ENCODE measurements at places on chromosomes 3 and 15.

- DNase-seq: no peak
Observed at GRCh38 chr3:187951452-187952190, 202.3 kb upstream of the LPP start.

- DNase-seq: no peak
Observed at GRCh38 chr3:109278141-109278540, 38.2 kb downstream of the DPPA2 start.

GRCh38 chr15:90141646-90142045 is 39.4 kb upstream of the IDH2 start:
- no peak for DNase-seq

DNA sequence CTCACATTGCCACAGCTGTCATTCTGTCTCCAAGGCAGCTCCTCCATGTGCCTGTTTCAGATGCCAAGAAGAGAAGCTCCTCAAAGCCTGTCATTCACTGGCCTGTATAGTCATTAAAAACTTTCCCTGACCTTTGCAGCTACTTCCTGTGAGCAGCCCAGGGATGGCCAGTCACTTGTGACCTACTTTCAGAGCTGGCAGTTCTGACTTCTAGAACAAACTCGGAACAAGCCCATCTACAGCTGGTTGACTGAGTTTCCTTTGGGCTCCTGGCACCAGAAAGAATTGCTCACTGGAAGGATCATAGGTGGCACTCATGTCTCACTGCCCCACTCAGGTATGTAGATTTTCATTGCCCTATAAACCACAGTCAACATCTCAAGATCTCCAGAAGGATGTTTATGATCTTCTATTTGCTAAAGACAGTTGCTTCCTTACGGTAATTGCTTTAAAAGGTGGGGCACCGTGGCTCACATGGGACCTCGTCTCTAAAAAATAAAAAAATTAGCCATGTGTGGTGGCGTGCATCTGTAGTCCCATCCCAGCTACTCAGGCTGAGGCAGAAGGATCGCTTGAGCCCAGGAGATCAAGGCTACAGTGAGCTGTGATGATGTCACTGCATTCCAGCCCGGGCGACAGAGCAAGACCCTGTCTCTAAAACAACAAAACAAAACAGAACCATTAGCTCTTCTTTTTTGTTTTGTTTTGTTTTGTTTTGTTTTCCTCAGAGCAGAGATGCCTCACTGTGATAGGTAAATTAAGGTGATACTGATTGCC is 11.2 kb upstream of the ATP13A3 start:
- no peak for DNase-seq

DNA sequence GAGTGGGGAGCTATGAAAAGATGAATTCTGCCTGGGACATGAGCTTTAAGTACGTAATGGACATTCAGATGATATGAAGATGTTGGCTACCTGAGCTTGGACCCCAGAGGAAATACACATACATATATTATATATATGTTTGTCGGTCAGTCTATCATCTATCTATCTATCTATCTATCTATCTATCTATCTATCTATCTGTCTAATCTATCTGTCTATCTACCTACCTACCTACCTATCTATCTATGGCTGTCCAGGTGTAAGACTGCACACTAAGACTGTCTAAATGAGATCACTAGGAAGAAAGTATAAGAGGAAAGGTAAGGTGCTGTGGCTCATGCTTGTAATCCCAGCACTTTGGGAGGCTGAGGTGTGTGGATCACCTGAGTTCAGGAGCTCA is 18.2 kb upstream of the CELF6 start:
- DNase-seq: no peak

DNA sequence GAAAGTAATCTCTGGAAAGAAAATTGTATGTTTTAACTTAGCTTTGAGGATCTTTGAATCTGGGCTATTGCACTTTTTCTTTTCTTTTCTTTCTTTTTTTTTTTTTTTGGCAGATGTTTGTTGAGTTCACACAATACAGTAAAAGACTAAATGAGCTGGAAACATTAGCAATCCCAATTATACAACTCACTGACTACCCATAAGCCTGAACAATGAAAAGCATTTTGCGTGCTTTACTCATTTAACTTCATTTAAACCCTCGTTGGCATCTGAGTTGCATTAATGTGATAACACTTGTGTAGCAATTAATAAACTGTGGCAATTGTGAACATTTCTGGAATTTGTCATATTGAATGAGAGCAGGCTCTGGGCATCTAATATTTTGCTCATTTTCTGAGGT is 269.4 kb upstream of the RBMS3 start:
- DNase-seq: no peak

DNA sequence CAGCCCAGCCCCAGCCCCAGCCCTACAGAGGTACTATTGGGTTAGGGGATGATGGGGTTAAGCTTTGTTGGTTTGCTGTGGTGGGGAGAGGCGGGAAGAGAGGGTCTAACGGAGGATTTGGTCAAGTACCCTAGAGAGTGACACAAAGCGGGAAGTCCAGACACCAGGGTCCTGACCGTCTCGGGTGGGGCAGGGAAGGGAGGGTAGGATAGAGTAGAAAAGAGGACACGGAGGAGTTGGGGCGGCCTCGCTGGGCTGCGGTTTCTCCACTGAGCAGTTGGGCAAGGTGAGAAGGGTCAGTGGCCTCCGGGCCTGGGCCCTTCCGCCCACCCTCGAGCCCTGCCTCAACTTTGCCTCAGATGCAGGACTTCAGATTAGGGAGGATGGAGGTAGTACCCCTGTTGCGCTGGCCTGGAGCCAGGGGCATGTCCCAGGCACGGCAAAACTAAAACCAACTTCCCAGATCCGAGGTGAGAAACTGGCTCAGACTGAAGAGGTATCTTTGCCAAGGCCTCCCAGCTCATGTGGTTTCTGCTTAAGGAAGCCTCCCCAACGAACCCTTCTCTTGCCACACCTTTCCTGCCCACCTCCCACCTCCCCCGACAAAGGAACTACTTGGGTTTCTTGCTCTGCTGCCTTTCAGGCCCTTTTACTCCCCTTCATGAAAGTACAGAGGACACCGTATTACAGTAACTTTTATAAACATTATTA is 551 bp downstream of the PML start:
- no peak for DNase-seq

DNA sequence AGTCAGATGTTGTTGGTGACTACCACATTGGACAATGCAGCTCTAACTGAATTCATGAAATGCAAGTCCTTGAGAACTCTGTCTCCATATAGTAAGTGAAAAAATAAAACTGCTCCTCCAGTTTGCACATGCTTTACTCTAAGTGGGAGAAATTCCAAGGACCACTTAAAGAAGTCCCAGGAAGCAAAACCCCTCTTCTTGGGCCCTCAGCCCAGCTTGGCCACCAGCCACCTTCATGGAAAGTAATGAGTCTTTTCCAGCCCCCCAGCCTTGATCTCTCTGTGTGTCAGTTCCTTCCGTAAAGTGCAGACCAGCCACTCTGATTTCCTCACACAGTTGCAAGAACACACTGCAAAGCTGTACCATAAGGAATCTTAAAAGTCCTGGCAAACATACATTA is 34.5 kb downstream of the DAPK2 start:
- no peak for DNase-seq

DNA sequence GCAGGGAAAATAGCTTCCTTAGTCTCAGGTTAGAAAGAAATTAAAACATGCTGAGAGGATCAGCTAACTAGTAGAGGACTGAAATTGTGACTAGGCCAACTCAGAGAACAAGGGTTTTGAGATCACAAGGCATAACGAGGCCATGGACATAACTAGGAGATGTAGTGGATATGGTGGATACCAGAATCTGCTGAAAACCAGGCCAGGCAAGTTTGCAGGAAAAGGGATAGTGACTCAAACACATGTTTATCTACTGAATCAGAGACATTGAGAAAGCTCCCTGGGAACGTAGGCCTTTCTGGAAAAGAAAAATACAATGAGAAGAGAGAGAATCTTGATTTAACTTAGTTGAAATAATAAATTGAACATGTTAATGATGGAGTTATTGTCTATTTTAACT is 326.5 kb upstream of the GBE1 start:
- no peak for DNase-seq

DNA sequence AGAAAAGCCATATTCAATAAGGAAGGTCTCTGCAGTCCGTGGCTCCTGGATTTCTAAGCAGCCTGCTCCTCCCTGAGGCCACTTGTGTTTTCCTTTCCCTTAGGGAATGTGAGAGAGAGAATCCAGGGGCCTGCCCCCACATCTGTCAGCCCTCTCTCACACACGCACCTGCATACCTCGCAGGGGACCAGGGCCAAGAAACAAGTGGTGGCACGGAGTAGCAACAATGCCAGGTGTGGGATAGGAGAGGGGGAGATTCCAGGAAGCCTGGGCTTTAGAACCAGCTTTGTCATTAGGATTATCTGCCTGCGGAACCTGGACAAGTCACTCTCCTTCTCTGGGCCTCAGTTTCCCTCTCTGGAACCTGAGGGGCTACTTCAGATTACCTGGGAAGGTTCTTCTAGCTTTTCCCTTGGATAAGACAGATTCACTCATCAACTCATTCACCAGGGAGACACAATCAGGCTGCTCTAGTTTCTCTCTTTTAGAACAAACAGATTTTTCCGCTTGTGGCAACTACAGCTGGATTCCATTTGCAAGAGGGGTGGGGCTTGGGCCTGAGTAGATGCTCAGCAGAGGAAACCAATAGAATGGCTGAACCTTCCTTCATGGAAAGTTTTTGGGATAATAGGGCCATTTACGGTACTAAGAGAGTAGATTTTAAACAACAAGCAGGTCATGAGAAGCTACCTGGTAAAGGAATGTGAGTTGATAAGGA is 19.5 kb downstream of the BCL6 start:
- no peak for DNase-seq

DNA sequence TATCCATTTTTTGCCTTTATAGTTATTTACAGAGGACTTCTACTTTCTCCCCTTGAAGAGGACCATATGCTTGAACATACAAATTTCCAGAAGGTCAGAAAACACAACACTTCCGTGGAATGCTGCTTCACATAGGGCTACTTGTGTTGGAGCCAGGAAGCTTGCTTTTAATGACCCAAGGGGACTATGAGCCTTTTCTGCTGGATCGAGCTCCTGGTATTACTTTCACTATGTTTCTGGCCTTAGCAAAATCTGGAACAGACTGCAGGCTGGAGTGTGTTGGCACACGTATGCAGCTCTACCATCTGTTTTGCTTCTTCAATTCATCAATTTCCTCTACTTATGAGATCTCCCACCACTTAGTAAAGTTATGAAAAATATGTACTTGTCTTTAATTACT is 69.3 kb upstream of the CBLB start:
- DNase-seq: no peak

GRCh38 chr3:120092474-120092873 is 1.8 kb downstream of the GSK3B start:
- no peak for DNase-seq

DNA sequence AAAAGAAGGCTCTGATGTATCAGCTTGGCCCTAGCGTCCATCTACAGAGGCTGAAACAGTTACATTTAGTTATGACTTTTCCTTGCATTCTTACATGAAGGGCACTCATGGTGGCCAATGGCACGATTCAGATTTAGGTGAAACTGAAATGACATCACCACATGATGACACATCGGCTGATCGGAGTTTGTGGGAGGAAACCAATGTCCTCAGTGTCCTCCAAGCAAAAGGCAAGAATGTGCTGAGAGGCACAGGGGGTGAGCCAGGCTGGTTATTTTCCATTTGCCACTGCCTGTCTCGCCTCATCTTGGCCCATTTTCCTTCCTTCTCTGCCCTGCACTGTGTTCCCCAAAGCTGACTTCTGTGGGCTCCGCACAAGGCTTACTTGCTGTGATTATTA is 34.4 kb downstream of the TARS3 start:
- no peak for DNase-seq

- no peak for DNase-seq
Observed at GRCh38 chr3:77412021-77412438, 372.1 kb downstream of the ROBO2 start.

GRCh38 chr15:90902840-90903732 is at the start of gene MAN2A2:
MAN2A2 (plus strand) TSS chr15:90903302; CDS start chr15:90904208, 906 bp downstream.
- peak; percentile 46 for DNase-seq

- DNase-seq: no peak
Observed at GRCh38 chr15:85671156-85671555, 123.6 kb downstream of the KLHL25 start.

DNA sequence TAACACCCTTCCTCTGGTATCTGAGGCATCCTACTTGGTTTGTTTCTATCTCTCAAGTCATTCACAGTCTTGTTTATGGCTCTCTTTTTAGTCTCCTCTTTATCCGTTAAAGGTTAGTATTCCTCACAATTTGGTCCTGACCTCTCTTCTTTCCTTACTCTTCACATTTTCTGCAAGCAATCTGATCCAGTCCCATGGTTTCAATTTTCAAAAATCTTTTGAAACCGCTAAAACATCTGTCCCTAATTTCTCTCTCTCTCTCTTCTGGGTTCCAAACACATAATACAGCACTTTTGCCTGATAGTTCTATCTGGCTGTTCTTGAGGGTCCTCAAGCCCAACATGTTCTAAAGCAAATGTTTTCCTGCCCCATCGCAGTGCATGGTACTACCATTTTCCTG is 149.0 kb downstream of the SERPINI1 start:
- no peak for DNase-seq

DNA sequence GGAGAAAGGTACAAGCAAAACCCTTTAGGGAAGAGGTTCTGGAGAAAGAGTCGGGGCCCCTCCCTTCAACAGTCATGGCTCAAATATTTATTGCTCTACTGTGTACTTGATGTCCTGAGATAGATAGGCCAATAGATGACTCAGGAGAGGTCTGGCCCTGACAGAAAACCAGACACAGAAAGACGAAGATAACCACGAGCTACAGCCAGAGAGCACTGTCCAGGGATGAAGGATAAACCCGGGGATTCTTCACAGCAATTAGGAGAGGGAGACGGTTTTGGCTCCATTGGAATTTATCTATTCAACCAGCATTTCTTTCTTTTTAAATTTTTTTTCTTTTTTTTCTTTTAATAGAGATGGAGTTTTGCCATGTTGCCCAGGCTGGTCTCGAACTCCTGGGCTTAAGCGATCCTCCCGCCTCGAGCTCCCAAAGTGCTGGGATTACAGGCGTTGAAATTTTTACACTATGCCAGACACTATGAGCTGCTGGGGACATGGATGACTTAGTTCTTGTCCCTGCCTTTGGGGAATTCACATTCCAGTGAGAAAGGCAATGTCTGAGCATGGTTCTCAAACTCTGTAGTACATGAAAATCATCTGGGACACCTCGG is 4.6 kb upstream of the CIDEC start:
- no peak for DNase-seq

GRCh38 chr15:41804361-41804760 is 23.5 kb upstream of the JMJD7 start:
- no peak for DNase-seq

DNA sequence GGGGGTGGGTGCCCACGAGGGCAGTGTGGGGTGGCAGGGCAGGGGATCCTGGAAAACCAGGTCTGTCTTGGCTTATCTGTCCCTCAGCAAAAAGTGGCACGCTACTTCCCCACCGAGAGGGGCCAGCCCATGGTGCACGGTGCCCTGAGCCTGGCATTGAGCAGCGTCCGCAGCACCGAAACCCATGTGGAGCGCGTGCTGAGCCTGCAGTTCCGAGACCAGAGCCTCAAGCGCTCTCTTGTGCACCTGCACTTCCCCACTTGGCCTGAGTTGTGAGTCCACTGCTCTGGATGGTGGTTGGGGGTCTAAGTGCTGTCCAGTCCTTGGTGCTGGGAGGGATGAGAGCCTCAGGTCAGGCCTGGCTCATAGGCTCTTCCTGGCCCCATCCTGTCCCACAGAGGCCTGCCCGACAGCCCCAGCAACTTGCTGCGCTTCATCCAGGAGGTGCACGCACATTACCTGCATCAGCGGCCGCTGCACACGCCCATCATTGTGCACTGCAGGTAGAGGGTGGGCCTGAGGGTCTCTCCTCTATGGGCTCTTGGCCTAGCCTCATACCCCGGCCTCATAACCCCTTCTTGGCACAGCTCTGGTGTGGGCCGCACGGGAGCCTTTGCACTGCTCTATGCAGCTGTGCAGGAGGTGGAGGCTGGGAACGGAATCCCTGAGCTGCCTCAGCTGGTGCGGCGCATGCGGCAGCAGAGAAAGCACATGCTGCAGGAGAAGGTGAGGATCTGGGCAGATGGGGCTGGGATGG is 31.1 kb downstream of the PTPN23 start:
- no peak for DNase-seq

All from CD4-positive, alpha-beta T cell (primary cell).